ENCODE measurements at places on chromosomes 7 and 10.

DNA sequence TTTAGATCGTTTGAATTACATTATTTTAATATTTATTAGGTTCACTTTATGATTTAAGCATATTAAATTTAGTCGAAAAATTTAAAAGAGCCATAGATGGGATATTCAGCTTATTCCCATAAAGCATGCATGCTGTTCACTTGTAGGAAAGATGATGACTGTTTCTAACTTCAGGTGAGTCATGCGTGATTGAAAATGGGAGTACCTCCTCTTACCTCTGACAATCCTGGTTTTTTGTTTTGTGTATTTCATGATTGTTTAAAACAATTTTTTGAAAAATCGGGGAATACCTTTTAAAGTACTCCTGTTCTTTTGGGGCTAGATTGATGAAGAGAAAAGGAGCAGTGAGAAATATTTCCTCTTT, 1.4 kb downstream of the TNKS2 start:
- DNase-seq = no peak

DNA sequence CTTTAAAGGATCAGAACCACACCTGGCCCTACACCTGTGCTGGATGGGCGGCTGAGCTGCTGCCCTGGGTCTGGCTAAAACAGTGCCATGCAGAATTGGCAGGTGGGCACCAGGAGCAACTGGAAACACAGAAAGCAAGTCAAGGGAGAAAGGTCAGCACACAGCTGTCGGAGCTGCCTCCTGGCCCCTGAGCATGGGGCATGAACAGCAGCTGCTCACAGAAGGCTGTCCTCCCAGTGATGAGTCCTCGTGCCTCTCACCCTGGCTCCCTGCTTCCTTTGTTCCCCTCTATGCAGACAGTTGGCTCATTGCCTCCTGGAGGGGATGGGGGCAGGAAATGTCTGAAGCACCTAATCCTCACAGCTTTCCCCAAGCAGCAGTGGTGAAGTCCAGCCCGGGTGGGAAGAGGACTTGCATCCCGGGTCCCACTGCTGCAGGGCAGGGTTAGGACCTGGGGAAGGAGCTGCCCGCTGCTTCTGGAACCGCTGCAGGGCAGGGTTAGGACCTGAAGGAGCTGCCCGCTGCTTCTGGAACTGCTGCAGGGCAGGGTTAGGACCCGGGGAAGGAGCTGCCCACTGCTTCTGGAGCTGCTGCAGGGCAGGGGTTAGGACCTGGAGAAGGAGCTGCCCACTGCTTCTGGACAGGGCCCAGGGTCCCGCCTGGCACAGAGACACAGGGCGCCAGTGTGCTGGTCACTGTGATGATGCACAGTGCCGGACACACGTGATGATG, 37.3 kb downstream of the VIPR2 start:
- DNase-seq = no peak

- DNase-seq = no peak
These were observed 146.3 kb downstream of the TCF7L2 start for GRCh38 chr10:113096128-113096996.

GRCh38 chr10:100825325-100825875, 80.0 kb downstream of the PAX2 start:
- no peak for DNase-seq

- no peak for DNase-seq
These were observed 59.4 kb downstream of the MAD1L1 start for GRCh38 chr7:2173189-2173827.

DNA sequence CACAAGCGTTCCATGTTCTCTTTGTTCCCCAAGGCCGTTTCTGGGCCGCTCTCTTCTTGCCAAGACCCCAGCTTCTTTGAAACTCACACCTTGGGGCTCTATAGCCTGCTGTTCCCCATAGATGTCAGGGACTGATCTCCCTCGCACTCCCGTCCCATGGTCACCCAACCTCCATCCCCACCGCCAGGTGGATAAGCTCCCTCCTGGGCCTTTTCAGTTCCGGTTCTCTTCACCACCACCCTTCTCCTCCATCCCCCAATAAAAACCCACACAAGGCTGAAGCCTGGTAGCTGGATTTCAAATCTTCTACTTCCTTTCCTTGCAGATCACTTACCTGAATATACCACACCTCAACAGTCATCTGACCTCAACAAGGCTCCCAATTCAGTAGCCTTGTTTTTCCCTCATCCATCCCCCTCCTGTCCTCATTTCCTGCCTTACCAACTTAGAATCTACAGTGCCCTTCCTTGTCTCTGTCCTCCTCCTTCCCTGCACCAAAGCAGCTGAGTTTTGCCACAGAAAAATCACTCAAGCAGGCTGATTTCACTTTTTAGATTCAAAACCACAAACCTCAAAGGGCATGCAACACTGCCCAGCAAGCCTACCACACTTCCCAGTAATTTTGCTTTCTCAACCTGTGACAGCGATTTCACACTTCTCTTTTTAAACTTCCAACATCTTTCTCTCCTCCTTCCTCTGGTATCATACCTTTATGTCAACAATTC, 7.7 kb downstream of the SLC37A3 start:
- DNase-seq = no peak

DNA sequence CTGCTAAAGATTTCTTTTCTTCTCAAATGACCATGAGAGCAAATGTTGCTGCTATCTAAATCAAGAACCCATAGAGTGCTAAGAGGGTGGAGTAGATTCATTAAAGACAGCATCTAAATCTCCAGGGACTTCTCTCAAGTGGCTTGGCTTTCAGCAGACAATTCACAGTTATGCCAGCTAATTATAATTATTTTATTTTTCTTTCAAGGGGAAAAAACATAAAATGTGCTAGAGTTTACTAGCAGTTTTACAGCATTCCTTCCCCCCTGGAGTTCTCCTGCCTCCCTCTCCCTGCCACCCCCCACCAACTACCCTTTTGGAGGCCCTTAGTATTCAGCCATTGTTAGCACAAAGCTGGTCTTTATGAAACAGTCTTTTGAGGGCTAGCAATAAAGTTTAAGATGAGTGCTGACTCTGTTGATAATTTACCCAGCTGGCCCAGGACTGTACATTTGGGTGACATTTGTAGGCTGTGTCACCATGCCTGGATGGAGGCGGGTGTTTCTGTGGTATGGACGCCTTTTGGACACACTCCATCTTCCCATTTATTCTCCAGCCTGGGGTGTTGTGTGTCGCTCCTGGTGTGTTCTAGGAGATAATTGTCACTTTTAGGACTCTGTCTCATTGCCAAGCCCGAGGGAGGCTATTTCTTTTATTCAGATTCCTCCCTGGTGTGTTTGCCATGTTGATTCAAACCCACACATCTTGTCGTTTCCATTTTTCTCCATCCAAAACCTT, 160.2 kb downstream of the CREB5 start:
- no peak for DNase-seq
